ENCODE measurements at places on chromosomes 1 and 21.
A peak's percentile ranks its signal among the peaks of the same experiment; 100 is the strongest.

DNA sequence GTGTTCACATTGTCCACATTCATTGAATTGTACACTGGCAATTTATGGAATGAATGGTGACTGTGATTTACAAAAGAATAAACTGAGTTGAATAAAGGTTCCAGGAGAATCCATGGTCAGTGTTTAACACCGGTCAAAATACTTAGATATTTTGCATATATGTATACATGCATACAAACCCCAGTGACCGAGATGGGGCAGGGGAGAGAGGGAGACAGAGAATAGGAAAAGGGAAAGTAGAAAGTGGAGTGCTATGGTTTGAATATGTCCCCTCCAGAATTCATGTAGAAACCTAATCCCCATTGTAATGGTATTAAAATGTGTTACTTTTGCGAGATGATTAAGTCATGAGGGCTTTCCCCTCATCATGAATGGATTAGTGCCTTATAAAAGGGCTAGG lies 154.4 kb downstream of the TTLL7 start:
- no peak for DNase-seq

- DNase-seq = no peak
These were observed 74.6 kb upstream of the MARK1 start for GRCh38 chr1:220453371-220453770.

- DNase-seq = no peak
These were observed 13.9 kb upstream of the CD53 start for GRCh38 chr1:110859062-110859461.

- no peak for DNase-seq
These were observed at the start of gene PRAMEF12 for GRCh38 chr1:12773438-12773837. Gene PRAMEF12 (plus strand): TSS chr1:12773738. CDS start chr1:12774868, 1,130 bp downstream.

DNA sequence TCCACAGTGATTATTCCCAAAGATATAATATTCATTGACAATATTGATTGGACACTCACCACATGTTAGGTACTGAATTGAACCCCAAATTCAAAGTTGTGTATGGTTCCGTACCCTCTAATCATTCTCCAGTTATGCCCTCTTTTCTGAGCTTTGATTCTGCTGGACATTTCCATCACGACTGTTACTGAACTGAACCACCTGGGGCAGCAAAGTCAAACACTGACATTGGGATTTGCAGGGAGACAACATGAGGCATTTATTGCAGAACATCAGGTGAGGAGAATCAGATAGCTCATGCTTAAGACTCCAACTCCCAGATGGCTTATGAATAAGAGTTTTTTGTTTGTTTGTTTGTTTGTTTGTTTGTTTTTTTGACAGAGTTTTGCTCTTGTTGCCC lies 420.9 kb downstream of the DISC1 start:
- no peak for DNase-seq

GRCh38 chr1:48944811-48945210 lies 168.1 kb upstream of the BEND5 start:
- peak; percentile 52 for DNase-seq

DNA sequence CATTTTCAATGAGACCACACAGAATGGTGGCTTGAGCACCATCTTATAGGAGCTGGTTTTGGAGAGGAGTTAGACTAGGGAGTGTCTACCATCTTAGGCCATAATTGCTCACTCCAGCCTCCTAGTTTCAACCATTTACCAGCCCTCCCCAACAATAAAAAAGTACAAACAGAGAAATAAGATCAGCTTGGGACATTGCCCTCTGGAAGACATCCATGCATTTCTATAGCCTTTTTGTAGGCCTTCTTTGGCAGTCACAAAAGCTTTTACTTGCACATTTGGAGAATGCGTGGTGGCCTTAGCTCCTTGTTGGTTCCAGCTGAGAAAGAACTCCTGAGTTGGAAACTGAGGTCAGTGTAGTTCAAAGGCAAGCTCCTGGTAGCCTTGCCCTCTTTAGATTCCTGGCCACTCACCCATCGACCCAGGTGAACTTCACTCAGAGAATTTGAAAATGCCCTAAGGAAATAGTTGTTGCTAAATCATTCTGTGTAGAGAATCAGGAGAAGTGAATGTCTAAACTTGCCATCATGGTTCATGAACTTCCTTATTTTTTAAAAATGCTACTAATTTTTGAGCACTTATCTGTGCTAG lies 301.7 kb upstream of the PROX1 start:
- DNase-seq = no peak

- no peak for DNase-seq
These were observed 208.8 kb upstream of the RAB4A start for GRCh38 chr1:229062135-229062534.

Measured in fibroblast of skin of scalp (primary cell).